ENCODE measurements at places on chromosomes 7 and 10.

GRCh38 chr10:62980687-62981086 lies 152.4 kb upstream of the NRBF2 start:
- no peak for DNase-seq

- DNase-seq = peak; percentile 8
Observed at GRCh38 chr7:130560972-130561371, 69.1 kb downstream of the MEST start.

DNA sequence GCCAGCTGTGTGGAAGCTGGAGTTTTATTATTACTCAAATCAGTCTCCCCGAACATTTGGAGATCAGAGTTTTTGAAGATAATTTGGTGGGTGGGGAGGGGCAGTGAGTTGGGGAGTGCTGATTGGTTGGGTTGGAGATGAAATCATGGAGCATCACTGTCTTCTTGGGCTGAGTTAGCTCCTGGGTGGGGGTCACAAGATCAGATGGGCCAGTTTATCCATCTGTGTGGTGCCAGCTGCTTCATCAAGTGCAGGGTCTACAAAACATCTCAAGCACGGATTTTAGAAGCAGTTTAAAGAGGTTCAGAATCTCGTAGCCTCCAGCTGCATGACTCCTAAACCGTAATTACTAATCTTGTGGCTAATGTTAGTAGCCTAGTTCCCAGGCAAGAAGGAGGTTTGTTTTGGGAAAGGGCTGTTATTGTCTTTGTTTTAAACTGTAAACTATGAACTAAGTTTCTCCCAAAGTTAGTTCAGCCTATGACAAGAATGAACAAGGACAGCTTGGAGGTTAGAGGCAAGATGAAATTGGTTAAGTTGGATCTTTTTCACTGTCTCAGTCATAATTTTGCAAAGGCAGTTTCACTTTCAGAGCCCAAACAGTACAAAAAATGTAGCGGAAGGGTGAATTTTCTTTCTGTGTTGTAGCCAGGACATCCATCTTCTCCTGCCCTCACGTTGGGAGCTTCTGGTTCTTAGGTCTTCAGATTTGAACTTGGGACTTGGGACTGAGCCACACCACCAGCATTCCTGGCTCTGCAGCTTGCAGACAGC lies 43.1 kb downstream of the KLF6 start:
- no peak for DNase-seq

GRCh38 chr10:110919349-110919931 lies at the start of gene SHOC2:
Gene SHOC2, plus strand, starts transcription at chr10:110919604. Its CDS starts 44,755 bp downstream, at chr10:110964359.
- DNase-seq = no peak

DNA sequence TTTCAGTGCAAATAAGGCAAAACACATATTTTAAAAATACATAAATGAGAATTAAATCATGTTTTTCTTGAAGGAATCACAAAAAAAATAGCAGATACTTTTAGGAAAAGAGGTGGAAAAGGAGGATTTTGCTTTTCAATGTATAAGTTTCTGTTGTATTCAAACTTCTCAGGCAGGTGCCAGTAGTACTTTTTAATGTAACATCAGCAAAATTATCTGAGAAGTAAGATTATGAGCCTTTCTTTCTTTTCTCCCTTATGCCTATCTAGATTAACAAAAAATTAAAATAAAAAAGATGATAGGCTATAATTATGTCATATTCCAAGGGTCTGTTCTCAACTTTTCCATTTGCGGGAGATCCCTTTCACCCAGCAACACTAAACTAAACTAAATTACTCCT lies 2.6 kb downstream of the DRGX start:
- no peak for DNase-seq

DNA sequence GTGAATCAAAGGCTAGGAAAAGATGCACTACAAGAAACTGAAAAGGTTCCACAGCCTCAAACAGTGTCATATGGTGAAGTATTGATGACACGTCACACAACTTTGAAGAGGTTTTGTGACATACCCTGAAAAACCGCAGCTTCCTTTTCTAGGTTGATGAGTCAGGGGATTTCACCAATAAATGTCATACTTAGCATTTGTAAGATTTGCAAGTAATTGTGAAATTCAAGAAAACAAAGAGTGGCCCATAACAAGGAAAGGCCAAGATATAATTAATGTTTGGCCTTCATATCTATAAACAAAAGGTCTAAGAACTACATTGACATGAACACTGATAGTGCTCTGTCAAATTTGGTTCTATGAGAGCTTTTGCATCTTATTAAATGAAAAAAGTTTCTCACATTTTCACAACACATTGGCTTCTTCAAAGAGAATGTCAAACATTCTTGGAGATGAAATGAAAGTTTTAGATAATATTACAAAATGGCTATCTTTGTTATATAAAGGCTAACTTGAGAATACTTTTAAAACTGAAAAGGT lies 62.0 kb upstream of the NAMPT start:
- DNase-seq = peak; percentile 79

DNA sequence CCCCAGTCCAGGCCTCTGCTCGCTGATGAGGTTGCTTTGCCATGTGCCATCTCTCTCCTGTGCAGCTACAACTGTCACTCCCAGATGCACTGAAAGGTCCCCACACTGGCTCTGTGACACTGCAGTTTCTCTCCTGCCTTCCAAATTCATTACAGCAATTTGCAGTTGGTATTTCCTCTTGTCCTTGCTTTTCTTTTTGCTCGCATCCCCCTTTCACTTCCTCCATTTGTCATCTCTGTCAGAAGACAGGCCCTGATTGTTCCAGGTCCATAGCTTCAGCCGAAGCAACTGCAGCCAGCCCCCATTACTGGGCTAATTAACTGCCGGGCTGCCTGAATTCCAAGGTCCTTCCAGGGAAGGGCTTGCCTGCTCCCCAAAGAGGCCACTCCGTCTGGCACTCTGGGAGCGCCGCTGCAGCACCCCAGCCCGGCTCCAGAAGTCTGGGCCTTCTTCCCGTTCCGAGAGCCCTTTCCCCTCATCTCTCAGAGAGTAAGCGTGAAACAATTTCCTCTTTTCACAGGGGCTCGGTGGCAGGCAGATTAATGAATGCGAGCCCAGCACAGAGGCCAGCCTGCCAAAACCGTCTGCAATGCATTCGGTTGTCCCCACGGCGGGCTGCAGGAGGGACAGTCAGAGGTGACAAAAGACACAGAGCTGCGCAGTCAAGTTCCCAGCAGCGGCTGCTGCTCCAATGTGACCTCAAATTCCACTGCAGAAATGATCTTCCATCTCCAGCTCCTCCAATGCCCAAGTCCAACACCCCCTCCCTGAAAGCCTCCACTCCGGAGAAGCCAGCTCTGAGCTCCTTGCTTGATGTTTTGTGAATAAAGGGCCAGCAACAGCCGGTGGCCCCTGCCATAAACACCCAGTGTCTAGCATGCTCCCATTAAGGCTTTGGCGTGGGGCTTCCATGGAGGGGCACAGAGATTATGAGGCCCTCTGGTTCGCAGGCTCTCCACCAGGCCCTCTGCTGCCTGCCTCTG lies 279.4 kb upstream of the HABP2 start:
- no peak for DNase-seq

DNA sequence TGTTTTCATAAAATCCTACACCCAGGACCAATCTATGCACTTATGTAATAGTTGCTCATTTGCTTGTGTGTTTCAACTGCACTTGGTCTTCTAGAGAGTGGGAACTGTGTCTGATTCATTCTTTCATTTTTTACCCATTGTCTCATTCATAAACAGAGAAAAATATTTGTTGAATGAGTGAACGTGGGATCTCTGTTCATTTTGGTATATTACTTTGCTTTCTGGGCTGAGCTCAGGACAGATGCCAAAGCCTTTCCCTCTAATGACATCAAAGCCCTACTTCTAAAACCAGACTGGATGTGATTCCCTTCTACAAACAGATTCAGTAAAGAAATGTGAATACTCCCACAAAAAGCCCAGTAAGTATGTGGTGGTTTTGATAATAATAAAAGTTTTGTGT lies 145.2 kb downstream of the ST7 start:
- peak; percentile 53 for DNase-seq

Measured in fibroblast of the conjunctiva (primary cell).